ENCODE measurements at places on chromosomes 7 and 10. TPM values are rescaled to one million over a fixed set of nuclear protein-coding genes. Genes with fewer than 3 reads are reported as not detected.

DNA sequence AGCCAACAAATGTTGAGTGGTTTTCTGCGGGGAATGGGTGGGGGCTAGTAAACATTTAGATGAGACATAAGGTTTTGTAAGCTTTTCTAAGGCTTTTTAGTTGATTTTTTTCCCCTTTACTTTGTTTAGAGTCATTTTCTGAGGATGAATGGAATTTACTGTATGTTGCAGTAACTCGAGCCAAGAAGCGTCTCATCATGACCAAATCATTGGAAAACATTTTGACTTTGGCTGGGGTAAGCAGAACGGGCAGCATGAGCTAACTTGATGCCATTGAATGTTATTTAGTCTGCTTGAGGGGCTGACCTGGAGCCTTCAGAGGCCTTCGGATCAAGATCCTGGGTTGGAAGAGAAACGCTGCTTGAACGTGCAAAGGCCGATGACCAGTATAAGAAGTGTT, 37.3 kb downstream of the FBH1 start:
- H3K4me1 ChIP-seq: no peaks in the 10 kb centered on the region
- H3K4me3 ChIP-seq: no peak overlapping the region
- no peaks in the 10 kb centered on the region for H3K27me3 ChIP-seq
- H3K36me3 ChIP-seq: peaks cover 44% of the 10 kb centered on the region
- no peak for DNase-seq
- H3K27ac ChIP-seq: no peak overlapping the region

DNA sequence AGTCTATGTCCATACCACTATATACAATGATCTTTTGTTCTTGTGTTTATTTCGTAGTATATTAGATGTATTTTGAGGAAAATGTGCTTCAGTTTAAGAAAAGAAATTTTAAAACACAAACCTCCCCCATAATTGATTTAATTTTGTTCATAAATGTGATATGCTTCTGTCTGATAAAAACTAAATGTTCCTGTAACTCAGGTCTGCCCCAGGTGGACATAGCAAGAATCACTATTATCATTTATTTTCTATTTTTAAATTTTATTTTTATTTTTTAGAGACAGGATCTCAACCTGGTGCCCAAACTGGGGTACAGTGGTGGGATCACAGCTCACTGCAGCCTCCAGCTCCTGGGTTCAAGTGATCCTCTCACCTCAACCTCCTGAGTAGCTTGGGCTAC, 43.2 kb downstream of the BEND7 start:
- no peak overlapping the region for H3K27ac ChIP-seq
- H3K36me3 ChIP-seq: no peaks in the 10 kb centered on the region
- H3K4me3 ChIP-seq: no peak overlapping the region
- peaks cover 3% of the 10 kb centered on the region for H3K4me1 ChIP-seq

- no peaks in the 10 kb centered on the region for H3K27me3 ChIP-seq
- no peak for DNase-seq
- H3K27ac ChIP-seq: no peak overlapping the region
- no peaks in the 10 kb centered on the region for H3K4me1 ChIP-seq
- H3K4me3 ChIP-seq: no peak overlapping the region
- no peaks in the 10 kb centered on the region for H3K36me3 ChIP-seq
Observed at GRCh38 chr7:10239695-10240345, 733.9 kb upstream of the PHF14 start.

DNA sequence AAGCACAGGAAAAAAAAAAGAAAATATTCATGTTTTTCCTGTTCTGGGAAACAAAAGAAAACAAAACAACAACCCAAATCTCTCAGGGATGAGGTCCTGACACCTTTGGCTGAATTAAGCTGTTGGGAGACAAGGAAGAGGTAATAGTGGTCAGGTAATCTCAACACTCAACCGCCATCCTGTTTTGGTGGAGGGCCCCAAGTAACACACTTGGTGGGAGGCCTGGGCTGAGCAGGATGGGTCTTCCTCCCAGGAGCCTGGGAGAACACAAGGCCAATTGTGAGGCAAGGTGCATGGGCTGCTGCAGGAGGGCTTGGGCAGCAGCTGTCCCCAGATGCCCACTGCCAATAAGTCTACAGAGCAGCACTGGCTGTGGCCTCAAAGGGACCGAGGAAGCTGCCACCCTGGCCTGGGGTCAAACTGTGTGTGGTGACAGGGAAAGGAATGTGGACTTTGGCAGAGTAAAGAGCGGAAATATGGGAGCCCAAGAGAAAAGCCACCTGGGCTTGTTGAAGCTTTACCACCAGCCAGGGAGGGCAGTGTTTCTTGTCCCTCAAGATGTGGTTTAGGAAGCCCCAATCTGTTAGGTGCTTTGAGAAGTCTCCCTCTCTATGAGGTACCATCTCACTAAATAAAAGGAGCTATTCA, 93.5 kb upstream of the SLC25A13 start:
- no peak for DNase-seq
- no peaks in the 10 kb centered on the region for H3K4me1 ChIP-seq
- no peaks in the 10 kb centered on the region for H3K36me3 ChIP-seq
- H3K27ac ChIP-seq: no peak overlapping the region
- H3K27me3 ChIP-seq: peaks cover 2% of the 10 kb centered on the region

DNA sequence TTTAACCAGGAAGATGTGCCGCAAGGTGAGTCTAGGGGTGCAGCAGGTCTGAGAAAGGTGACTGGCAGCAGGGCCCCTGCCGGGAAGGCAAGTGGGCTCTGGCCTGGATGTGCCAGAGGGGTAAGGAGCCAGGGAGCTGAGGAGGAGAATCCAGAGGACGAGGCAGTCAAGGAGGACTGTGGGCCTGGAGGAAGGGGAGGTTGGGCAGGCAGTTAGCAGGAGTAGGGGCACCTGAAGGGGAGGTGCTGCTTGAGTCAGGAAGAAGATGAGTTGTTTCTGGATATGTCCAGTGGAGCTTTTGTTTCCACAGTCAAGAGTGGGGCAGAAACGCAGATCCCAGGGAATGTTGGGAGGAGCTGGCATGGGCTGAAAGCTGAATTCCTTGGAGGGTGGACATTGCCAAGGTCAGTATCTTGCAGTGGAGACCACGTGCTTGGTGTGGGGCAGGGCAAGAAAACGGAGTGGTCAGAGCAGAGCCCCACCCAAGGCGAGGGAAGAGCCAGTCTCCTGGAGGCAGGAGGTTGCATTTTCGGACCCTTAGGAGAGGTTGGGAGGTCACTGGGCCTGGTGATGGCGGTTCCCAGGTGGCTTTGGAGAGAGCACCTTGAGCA, 34.0 kb downstream of the MINDY4 start:
- no peak for DNase-seq
- no peaks in the 10 kb centered on the region for H3K36me3 ChIP-seq
- no peak overlapping the region for H3K27ac ChIP-seq
- H3K4me3 ChIP-seq: no peak overlapping the region

DNA sequence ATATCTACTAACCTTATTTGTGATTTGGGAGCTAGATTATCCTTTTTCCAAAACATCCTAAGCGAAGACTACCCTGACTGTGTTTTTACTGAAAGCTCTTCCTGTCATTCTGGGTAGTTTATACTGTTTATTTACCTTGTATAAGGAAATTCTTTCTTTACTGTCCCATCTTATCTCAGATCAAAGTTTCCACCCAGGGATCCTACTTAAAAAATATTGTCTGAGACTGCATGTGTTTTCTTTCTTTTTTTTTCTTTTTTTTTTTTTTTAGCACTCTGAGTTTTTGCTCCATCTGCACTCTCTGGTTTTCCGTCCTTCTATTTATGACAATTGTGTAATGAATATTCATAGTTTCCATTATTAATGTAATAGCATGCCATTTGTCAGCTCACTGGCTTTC, 26.5 kb downstream of the CDK14 start:
- peaks cover under 1% of the 10 kb centered on the region for H3K4me1 ChIP-seq
- no peaks in the 10 kb centered on the region for H3K36me3 ChIP-seq
- no peak overlapping the region for H3K4me3 ChIP-seq

ALOX5 gene
- total RNA-seq: 1.3 TPM

ST7 gene
- total RNA-seq: 5.7 TPM

MYL10 gene
- total RNA-seq: not detected

HMX3 gene
- total RNA-seq: 0.24 TPM

WEE2 gene
- total RNA-seq: not detected

GTPBP10 gene
- 33.2 TPM for total RNA-seq

All from activated CD4-positive, alpha-beta memory T cell treated with anti-CD3 and anti-CD28 coated beads for 36 hours (primary cell).